ENCODE measurements at places on chromosomes 11 and 22.
A peak's percentile ranks its signal among the peaks of the same experiment; 100 is the strongest.

- no peak for DNase-seq
These were observed 54.3 kb upstream of the MYEOV start for GRCh38 chr11:69239641-69240040.

GRCh38 chr11:111307472-111308108 is 9.2 kb downstream of the POU2AF3 start:
- DNase-seq, result no peak

- DNase-seq, result no peak
These were observed 92.8 kb upstream of the ALKBH3 start for GRCh38 chr11:43787824-43788223.

- DNase-seq, result no peak
These were observed 985 bp downstream of the CACNA1I start for GRCh38 chr22:39571538-39571937.

GRCh38 chr11:33376331-33377310 is 119.4 kb downstream of the HIPK3 start:
- no peak for DNase-seq

- no peak for DNase-seq
These were observed 538.4 kb downstream of the FAM181B start for GRCh38 chr11:82195283-82195682.

DNA sequence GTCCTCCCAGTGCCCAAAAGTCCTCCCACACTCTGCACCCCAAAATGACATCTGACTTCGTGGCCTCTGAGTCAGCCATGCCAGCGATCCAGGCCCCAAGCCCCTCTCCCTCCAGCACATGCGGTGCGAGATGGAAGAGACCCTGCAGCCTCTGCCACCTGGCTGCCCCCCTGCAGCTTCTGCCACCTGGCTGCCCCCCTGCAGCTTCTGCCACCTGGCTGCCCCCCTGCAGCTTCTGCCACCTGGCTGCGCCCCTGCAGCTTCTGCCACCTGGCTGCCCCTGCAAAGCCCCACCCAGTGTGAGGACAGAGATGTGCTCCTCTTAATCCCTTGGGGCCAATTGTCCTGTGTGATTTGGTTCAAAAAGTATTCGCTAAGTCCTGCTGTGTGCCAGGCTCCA is 68.0 kb downstream of the WNT7B start:
- no peak for DNase-seq

- no peak for DNase-seq
These were observed 265.1 kb downstream of the FAM76B start for GRCh38 chr11:95524314-95525036.

- DNase-seq, result no peak
These were observed 41.6 kb upstream of the PAK1 start for GRCh38 chr11:77515483-77515882.

DNA sequence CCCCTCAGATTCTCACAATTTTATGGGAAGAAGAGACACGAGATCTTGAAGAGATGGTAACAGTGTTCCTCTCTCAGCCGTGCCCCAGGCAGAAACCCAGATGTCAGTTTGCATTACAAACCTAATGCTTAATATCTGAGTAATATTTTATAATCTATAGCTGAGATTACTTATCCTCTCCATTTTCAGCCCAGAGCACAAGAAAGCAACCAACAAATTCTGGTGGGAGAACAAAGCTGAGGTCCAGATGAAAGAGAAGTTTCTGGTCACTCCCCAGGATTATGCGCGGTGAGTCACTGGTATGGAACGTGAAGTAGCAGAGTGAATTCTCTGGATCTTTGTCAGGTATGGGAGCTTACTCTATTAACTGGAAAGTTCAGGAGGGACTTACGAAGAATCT is 884 bp downstream of the CENATAC start:
- peak; percentile 80 for DNase-seq

DNA sequence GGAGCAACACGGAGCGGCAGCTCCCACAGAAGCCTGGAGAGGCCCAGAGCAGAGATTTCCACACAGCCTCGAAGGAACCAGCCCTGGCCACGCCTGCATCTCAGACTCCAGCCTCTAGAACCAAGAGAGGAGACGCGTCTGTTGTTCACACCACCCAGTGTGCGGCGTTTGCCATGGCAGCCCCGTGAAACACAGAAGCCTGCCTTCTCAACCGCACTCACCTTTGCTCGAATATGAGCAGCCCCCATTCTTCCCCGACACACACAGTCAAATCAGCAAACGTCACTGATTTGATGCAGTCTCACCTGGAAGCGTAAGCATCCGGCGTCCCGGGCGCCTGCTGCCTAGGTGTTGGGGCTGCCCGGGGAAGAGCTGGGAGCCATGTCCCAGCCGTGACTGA is 14.2 kb upstream of the TALDO1 start:
- no peak for DNase-seq

DNA sequence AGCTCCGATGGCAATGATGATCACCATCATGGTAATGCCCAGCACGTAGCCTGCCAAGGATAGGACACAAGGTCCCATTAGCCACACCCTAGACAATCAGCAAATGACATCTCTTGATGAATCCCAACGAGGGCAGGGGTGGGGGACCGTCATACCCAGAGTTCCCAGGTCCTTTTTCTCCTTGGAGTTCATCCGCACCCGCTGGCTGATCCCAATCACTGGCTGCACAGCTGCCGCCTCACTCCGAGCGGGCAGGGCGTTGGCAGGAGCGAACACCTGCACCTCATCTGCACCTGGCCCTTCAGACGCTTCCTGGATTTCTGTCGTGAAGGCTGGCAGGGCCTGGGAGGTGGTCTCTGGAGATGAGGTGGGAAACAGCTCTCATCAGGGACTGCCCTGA is 2.9 kb downstream of the PIK3IP1 start:
- no peak for DNase-seq

GRCh38 chr11:3861683-3862082 is 6.2 kb downstream of the STIM1 start:
- DNase-seq, result no peak

DNA sequence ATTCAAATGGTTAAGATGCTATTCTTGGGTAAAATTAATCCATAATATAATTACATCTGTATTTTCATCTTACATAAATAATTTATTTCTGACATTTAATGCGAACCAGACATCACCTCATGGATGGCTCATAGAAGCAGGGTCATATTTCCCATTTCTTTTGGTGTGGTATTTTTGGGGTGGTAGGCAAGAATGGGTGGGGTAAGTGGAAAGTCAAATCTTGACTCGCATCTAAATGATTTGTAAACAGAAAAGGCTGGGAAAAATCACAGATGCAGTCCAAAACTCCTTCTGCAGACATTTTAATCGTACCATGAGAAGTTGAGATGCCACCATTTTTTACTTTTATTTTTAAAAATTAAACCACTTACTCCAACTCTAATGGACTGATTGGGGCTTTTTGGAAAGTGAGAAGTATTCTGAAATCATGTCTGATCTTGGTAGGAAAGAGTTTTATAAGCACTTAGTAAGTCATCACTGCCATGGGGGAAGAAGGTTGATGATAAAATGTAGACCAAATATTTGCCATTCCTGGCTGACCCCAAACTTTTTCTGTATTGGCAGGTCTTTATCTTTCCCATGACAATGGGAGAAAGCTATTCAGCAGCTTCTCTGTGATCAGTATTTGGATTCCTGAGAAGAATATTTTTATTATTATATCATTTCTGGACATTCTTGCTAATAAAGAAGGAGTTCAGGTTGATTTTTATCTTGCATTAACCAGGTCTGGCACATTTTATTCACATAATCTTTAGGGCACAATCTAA is 47.2 kb upstream of the BLID start:
- peak; percentile 8 for DNase-seq

- no peak for DNase-seq
These were observed 732 bp upstream of the SORL1 start for GRCh38 chr11:121451178-121451985.

DNA sequence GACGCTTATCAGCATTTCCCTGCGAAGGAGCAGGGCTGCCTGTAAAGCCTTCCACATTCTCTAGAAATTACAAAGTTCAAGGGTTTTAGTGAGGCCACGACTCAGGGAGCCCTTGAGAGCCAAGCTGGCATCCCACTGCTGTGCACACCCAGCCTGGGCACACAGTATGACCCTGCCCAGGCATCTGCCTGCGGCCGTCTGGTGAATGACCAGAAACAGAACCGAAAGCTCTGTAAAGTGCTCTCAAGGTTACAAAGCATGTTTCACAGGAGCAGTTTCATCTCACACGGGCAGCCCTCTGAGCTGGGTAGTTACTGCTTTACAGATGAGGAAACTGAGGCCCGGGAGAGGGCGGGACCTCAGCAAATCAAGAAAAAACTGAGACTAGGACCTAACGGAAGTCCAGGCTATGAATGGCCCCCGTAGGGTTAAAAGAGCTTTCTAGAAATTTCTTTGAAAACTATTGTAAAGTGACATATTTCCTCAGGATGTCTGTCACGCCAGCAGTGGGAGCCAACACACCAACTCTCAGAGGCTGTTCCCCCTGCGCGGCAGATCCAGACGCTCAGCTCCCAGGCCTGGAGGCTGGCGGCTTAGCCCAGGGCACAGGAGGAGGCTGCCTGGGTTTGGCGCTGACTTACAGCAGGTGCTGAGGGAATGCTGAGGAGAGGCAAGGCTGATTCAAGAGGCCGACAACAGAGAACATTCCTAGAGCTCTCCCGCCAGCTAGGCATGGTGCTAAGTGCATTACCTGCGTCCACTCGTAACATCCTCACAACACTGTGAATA is 7.7 kb upstream of the TCF20 start:
- DNase-seq, result no peak

DNA sequence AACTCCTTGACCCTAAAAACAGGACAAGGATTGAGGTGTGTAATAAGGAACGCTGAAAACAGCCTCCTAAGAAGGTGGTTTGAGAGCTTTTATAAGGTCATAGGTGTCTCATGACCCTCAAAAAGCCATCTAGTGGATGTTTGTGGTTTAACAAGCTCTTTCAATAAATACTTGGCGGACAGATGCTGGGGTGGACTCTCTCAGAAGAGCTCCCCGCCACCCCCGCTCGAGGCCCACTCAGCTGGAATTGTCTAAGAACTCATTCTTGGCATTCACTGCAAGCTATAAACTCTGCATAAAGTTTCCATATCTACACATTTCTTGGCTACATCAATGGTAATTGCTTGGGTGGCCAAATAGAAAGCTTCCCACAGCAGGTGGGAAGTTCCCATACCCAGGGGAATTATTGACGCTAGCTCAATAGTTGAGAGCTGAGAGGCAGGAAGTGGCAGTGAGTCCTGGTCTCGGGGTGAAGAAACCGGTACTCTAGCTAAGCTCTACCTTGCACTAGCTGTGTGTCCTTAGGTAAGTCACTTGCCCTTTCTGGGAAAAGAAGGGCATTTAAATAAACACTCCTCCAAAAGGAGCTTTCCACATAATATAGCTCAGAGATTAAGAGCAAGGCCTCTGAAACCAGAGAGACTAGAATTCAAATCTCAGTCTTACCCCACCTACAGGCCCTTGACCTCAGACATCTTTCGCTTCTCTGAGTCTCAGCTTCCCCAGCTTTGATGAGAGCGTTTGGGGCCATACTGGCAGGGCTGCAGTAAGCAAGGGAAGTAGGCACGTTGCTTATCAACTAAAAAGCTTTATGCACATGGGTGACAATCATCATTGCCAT is 6.4 kb downstream of the MS4A15 start:
- no peak for DNase-seq

DNA sequence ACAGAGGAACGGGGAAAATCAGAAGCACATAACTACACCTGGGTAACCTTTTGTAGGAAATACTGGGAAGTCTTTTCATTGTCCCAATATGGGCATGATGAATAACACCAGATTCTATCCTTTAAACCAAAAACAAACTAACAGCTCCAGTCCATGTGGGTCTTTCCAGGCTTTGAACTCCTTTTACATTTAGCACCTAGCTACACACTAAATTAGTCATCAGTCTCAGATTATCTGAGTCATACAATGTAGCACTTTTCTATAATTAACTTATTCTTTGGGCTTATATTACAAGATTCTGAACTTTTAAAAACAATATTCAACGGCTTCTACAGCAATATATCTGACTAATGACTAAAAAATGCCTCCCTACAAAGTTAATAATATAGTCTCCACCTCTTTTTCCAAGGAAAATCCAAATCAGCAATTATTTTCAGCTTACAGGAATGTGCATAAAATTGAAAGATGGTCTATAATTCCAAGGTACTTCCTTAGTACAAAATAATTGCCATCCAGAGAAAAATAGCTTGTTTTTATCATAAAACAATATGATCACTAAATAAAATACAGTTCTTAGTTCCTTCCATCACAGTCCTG is 26.3 kb downstream of the STK33 start:
- peak; percentile 49 for DNase-seq

DNA sequence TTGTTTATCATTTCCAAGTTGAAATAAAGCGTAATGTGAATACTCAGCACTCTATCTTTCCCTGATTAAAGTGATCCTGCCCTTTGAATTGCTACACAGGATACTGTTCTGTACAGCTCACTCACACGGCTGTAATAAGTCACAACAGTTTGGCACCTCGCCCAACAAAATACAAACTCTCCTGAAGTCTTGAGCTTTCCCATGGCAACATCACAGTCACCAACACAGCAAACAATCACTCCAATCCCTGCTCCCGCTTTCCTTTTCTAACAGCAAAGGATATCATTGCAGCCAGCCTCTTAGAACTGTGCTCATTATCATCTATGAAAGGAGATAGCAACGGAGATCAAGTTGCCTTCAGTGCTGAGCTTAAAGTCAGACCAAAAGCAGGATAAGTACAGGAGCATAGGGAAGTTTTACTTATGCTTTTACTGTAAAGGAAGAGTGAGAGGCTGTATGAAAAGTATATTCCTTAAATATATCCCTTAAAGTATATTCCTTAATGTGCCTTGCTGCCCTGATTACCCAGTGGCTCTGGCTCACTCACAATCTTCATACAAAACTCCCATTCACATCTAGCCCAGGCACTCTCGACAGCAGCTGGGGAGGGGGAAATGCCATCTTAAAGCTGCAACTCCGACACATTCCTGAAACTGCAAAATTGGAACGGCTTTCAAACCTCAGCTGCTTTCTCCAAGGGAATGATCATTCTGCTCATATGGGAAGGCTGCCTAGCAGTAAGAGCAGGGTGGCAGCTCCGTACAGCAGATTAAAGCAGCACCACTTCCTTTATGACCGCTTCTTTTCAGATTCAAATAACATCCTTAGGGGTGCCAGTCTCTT is 35.8 kb downstream of the MAML2 start:
- DNase-seq, result peak; percentile 100

GRCh38 chr11:109783840-109784239 is 309.4 kb upstream of the ZC3H12C start:
- no peak for DNase-seq

GRCh38 chr11:66459138-66459778 is 7.4 kb upstream of the PELI3 start:
- no peak for DNase-seq

DNA sequence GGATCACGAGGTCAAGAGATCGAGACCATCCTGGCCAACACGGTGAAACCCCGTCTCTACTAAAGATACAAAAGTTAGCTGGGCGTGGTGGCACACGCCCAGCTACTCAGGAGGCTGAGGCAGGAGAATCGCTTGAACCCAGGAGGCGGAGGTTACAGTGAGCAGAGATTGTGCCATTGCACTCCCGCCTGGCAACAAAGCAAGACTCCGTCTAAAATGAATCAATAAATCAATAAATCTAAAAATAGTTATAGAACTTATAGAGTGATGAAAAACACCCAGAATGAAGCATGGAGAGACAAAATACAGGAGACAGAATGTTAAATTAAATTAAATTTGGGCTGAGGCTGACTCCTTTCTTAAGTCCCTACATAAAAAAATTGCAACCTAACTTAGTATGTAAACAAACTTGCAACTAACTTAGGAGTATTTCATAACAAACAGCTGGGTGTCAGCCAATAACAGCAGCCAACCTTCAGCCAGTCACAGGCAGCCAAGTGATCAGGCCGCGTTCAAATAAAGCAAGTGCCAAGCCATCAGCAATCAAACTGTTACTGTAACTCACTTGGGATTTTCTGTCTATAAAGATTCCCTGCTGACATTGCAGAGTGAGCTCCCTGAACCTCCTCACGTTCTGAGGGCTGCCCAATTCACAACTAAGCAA is 7.3 kb upstream of the TP53AIP1 start:
- no peak for DNase-seq

Data from kidney glomerular epithelial cell (primary cell).